ENCODE measurements at places on chromosomes 2 and 18.

GRCh38 chr18:63788447-63789096 lies 13.4 kb downstream of the SERPINB7 start:
- peak; percentile 80 for DNase-seq

- DNase-seq, result no peak
These were observed 326.4 kb downstream of the THSD7B start for GRCh38 chr2:137091704-137092103.

GRCh38 chr2:86285571-86285970 lies 51.9 kb downstream of the REEP1 start:
- DNase-seq, result no peak

DNA sequence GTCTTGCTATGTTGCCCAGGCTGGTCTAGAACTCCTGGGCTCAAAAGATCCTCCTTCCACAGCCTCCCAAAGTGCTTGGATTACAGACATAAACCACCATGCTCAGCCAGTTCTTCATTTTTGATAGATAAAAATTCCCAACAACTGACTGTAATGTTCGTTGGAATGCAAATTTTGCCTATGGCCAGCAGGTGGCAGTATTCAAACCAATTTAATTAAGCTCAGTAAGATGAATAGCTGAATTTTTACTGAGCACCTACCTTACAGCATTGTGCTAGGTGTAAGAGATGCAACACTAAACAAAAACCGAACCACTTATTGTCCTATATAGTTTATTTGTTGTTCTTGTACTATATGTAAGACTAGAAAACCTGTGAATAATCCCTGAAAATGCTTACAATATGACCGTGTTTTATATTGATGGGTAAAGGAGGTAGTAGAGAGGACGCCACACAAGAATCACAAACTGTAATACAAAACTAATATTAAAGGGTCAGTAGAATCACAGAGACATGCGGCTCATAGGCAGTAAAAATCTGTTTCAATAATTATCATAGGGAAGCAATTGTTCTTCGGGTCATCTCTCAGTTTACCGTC lies 8.2 kb upstream of the TMEM182 start:
- no peak for DNase-seq

GRCh38 chr18:76461692-76462325 lies 33.2 kb downstream of the ZNF516 start:
- DNase-seq, result no peak

All from skeletal muscle cell (primary cell).